Activated T-helper 17 cell treated with anti-CD3 and anti-CD28 coated beads, Interleukin-2, amount 50 U/mL, for 72 hours (primary cell): ENCODE measurements at places on chromosomes 12 and 14. TPM values are rescaled to one million over a fixed set of nuclear protein-coding genes. Genes with fewer than 3 reads are reported as not detected.
A peak's percentile ranks its signal among the peaks of the same experiment; 100 is the strongest.

DNA sequence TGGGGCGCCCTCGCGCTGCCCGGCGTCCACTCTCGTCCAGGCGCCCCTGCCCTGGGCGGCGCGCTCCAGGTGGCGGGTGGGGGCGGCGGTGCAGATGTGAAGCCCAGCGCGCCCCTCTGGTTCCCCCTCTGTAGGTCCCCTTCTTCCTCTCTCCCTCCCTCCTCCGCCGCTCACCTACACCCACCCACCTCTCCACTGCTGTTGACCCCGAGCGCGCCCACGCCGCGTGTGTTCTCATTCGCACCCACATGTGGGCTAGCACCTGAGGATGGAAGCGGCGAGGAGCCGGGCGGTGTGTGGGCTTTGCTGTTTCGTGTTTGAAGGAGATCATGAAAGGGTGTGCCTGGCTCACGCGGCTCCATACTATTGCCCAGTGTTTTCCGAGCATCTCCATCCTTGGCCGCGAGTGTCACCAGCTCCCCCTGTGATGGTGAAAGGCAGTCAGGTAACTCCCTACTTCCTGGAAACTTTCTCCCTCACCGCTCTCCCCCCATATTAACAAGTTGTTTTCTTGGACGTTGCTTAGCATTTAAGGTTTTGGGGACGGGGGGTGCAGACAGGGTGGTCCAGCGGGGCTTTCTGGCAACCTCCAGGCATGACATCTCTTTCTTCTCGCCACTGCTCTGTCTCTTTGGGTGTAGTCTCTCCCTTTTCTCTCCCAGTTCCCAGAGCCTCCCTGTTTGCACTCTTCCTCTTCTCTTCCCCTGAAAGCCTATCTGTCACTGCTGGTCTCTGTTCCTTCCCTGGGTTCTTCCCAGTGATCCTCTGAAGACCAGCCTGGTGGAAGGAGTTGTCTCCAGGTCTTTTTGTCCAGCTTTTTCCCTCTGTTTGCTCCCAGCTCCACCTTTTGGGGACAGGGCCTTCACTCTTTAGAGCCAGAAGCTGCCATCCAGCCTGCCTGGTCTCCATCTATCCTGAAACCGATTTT is 1.6 kb downstream of the CACNA1C start:
- ATAC-seq: no peak

The ANP32D gene
- not detected for total RNA-seq

The SERPINA12 gene
- total RNA-seq: not detected

GRCh38 chr12:75658286-75658685 is 146.9 kb upstream of the KRR1 start:
- ATAC-seq: no peak

The TMEM132C gene
- total RNA-seq: not detected

DNA sequence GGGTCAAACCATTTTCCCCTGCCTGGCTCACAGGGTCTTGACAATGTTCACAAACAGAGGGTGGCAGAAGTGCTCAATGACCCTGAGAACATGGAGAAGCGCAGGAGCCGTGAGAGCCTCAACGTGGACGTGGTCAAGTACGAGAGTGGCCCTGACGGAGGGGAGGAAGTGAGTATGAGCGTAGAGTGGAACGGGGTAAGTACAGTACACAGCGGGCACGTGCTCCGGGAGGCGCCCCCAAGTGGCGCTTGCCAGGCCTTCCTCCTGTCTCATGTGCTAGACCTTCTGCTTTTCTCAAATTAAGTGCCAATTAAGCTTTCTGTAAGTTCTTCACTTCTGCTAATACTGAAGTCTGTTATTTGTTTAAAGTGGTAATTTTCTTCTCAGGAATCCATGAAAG is 35.9 kb downstream of the XRCC3 start:
- peak; percentile 66 for ATAC-seq

The AVPR1A gene
- not detected for total RNA-seq

The OR6C4 gene
- total RNA-seq: not detected

DNA sequence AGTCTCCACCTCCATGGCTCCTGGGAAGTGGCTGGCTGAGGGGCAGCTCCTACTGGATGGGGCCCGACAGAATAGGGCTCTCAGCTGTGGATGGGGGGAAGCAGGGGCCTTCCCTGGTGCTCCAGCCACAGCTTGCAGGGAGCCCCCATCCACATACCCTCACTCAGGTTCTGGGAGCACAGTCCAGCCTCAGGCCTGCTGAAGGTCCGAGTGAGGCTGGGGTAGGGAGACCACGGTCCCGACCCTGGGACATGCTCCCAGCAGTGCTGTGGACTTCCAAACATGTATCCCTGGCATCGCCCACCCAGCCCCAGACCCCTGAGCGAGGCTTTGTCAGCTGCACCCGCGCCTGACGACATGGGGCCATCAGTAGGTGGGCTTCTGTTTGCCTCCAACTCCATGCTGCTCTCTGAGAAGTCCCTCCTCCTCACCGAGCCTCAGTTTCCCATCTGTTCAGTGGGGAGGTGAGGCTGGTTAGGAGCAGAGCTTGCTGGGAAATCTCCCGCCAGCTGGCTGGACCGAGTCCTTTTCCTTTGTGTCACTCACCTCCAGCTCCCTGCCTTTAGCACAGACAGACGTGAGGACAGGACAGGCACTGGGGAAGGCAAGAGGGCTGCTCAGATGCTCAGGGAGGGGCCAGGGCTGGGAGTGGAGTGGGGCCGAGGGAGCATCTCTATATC is 9.1 kb upstream of the ATG101 start:
- ATAC-seq: no peak

DNA sequence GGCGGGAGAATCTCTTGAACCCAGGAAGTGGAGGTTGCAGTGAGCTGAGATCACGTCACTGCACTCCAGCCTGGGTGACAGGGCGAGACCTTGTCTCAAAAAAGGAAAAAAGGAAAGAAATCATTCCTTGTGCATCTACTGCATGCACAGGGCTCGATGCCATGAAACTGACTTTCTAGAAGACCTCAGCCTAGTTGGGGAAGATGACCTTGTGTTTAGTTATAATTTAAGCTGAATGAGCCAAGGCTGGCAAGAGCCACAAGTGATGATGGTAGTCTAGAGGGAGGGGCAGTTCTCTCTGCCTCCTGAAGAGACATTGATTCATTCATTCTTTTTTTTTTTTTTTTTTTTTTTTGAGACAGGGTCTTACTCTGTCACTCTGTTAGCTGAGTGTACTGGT is 24.2 kb downstream of the ACACB start:
- ATAC-seq: no peak

GRCh38 chr14:64244279-64244678 is 49.9 kb downstream of the ESR2 start:
- no peak for ATAC-seq

The DCD gene
- not detected for total RNA-seq

GRCh38 chr14:78029601-78030372 is 140.4 kb upstream of the NRXN3 start:
- ATAC-seq: no peak

DNA sequence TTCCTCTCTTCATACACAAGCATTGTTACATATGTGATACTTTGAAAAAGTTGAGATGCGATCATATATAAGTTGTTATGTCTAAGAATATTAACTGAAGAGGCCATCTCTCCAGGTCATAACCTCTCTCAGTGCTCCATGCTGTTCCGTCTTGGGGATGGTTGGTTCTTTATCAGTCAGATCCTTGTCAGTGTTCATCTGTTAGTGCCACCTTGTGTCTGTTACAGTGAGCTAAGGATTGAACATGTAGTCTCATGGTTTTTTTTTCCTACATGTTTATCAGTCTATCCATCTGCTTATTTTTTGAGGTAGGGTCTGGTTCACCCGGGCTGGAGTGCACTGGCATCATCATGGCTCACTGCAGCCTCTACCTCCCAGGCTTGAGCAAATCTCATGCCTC is 30.5 kb downstream of the EP400 start:
- ATAC-seq: no peak

GRCh38 chr12:67661311-67662021 is 12.9 kb downstream of the DYRK2 start:
- ATAC-seq: peak; percentile 43

- ATAC-seq: no peak
These were observed 262.6 kb downstream of the ADAMTS20 start for GRCh38 chr12:43289426-43289801.

The KRT74 gene
- total RNA-seq: not detected

DNA sequence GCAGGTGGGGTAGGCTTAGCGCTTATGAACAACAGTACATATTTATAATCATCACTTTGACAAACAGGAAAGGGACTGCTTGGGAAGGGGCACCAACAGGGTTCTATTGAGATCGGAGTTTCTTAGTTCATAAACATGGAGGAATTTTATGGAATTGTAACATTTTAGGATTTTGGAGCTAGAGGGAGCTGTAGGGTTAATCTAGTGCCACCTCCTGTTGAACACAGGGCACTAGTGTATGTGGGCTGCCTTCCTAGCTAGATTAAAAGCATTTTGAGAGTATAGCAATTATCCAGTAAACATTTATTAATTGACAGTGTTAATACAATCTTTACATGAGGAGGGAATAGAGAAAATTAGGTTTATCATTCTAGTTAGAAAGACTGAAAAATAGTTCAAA is 23.1 kb upstream of the TBC1D30 start:
- ATAC-seq: no peak

- ATAC-seq: no peak
These were observed 14.1 kb downstream of the CORO1C start for GRCh38 chr12:108717243-108717642.

- ATAC-seq: no peak
These were observed 320.5 kb downstream of the CACNA1C start for GRCh38 chr12:2373307-2373706.

The TMEM233 gene
- total RNA-seq: not detected

The HVCN1 gene
- 1.7 TPM for total RNA-seq

The HOXC11 gene
- total RNA-seq: not detected

The P2RX7 gene
- 6.4 TPM for total RNA-seq

- ATAC-seq: no peak
These were observed 113.6 kb downstream of the GALC start for GRCh38 chr14:87879389-87879788.

- no peak for ATAC-seq
These were observed 684 bp upstream of the KLRF2 start for GRCh38 chr12:9880532-9881078.

- no peak for ATAC-seq
These were observed 51.6 kb downstream of the ATP2B1 start for GRCh38 chr12:89657066-89657465.

GRCh38 chr14:94321421-94322271 is 1.5 kb downstream of the SERPINA6 start:
- ATAC-seq: no peak

The KRT79 gene
- 0.82 TPM for total RNA-seq

The TRPV4 gene
- not detected for total RNA-seq

- ATAC-seq: no peak
These were observed 249.1 kb upstream of the FAR2 start for GRCh38 chr12:28899951-28900350.

DNA sequence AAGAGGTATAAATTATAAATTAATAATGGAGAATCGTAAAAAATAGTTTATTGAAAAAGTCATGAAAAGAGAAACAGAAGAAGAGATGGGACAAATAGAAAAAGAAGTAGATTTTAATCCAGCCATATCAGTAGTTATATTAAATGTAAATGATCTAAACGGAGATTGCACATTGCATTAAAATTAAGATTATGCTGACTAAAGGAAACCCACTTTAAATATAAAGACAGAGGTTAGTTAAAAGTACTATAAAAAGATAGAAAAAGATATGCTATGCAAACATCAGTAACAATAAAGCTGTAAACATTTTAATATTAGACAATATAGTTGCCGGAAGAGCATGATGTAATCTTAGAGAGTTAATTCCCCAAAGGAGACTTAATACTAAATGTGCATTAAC is 5.4 kb upstream of the MBIP start:
- no peak for ATAC-seq

DNA sequence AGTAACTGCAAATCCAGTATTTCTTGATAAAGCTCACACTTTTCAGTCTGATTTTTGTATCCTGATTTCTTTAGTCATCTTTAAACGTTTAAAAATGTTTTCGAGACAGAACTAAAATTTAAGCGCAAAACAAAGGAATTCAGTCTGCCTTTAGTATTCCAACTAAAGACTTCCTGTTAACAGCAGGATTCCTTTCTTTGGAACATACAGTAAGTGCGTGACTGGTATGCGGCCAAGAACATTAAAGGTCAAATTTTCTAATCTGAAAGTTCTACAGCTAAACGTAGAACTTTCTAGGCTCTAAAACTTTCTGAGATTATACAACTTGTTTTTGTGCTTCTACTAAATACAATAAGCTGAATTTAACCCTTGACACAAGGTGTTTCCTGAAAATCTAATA is 9.9 kb downstream of the SAV1 start:
- ATAC-seq: no peak

- ATAC-seq: no peak
These were observed 7.7 kb downstream of the SLC39A5 start for GRCh38 chr12:56237552-56237951.

The SOAT2 gene
- 0.28 TPM for total RNA-seq

DNA sequence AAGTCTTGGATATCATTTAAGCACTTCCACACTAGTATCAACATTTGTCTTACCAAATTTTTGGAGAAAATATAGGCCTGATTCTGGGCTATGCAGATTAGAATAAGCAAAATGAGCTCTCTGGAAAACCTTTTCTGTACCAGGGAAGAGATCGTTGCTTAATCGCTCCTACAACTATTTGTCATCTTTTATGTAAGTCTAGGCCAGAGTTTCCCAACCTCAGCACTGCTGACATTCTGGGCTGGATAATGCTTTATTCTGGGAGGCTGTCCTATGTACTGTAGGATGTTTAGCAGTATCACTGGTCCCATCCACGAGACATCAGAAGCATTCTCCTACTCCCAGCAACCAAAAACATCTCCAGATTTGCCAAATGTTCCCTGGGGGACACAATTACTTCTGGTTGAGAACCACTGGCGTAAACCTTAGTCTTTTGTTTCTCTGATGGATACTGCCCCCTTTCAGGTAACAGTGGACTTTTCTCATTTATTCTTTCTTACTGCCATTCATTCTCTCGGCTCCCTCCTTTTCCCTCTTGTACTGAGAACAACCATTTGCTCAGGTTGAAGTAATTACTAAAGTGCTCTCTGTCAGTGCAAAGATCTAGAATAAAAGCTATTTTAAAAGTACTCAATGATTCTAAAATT is 316.9 kb upstream of the E2F7 start:
- ATAC-seq: no peak

The TMEM117 gene
- 2.8 TPM for total RNA-seq

The PRR4 gene
- total RNA-seq: 3.6 TPM

DNA sequence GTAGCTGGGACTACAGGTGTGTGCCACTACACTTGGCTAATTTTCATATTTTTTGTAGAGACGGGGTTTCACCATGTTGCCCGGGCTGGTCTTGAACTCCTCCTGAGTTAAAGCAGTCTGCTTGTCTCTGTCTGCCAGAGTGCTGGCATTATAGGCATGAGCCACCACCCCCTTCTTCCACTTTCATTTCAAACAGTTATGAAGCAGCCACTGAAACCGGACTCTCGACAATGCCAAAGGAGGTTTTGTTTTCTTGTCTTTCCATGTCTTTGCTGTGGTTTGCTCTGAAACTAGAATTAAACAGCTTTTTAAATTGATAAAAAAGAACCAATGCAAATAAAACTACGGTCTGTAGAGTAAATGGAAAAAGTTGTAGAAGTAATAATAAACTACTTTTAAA is 30.4 kb downstream of the RAP1B start:
- ATAC-seq: peak; percentile 97

The ESR2 gene
- total RNA-seq: 0.56 TPM

GRCh38 chr14:67908052-67908754 is 88.6 kb downstream of the RAD51B start:
- no peak for ATAC-seq

The HIF1A gene
- 176 TPM for total RNA-seq
